ENCODE measurements at places on chromosomes 16 and 17. TPM values are rescaled to one million over a fixed set of nuclear protein-coding genes. Genes with fewer than 3 reads are reported as not detected.

DNA sequence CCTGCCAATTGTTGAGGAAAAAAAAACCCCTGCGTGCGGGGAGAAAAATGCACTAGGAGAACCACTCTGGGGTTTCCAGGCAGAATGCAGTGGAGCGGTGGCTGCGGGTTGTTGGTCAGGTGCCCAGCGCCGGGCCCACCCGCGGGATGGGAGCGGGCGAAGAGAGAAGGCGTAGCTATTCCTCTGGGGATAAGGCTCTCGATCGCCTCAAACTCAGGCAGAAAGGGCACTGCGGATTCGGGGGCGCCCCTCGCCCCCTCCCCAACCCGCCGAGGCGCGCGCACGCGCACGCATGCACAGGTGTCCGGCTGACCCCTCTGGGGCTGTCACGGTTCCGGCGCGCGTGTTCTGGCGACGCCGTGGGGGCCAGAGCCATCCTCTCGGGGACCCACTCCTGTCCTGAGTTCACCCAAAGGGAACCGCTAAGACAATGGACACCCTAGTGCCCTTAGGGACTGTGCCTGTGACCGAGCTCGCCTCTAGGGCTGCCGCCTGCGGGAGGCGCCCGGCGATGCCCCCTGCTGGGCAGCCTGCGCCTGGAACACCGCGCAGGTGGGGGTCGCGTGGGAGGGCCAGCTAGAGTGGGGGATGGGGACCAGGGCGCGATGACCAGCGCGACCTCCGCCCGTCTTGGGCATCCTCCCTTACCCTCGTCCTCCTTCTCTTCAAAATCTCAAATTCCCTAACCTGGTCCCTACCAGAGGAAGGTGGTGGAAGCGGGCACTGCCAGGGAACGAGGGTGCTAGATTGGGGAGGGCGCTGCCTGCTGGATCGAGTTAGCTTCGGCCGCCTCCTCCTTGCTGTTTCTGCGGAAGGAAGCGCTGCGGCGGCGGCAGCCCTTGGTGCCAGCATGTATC lies 14.4 kb upstream of the CBX8 start:
- peaks cover 61% of the 10 kb centered on the region for H3K27me3 ChIP-seq
- peaks cover 20% of the 10 kb centered on the region for H3K4me1 ChIP-seq
- no peak for DNase-seq
- H3K27ac ChIP-seq = no peak overlapping the region

DNA sequence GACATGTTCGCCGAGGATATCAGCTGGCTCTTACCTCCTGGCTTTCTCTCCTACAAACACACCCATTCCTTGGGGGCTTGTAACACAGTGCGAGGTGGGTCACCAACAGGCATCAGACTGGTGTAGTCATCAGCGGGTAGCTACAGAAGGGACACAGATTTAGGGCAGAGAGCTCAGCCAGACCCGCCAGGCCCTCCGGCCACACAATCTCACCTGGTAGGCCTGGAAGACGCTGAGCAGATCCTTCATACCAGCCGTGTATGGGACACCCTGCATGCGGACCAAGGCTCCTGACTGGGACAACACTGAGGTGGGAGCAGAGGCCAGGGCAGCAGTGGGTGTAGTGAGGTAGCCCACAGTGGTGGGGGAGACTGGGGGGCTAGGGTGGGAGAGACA lies 5.8 kb downstream of the ESRP2 start:
- H3K27ac ChIP-seq = no peak overlapping the region
- DNase-seq = no peak
- H3K27me3 ChIP-seq = peaks cover 18% of the 10 kb centered on the region
- no peaks in the 10 kb centered on the region for H3K36me3 ChIP-seq
- no peak overlapping the region for H3K4me3 ChIP-seq
- peaks cover 41% of the 10 kb centered on the region for H3K4me1 ChIP-seq

GRCh38 chr16:67481561-67482232 lies 740 bp upstream of the ATP6V0D1 start:
- peaks cover 9% of the 10 kb centered on the region for H3K27me3 ChIP-seq
- no peaks in the 10 kb centered on the region for H3K36me3 ChIP-seq
- H3K4me3 ChIP-seq = peak overlapping the region; percentile 99
- no peak for DNase-seq
- peaks cover 46% of the 10 kb centered on the region for H3K4me1 ChIP-seq

DNA sequence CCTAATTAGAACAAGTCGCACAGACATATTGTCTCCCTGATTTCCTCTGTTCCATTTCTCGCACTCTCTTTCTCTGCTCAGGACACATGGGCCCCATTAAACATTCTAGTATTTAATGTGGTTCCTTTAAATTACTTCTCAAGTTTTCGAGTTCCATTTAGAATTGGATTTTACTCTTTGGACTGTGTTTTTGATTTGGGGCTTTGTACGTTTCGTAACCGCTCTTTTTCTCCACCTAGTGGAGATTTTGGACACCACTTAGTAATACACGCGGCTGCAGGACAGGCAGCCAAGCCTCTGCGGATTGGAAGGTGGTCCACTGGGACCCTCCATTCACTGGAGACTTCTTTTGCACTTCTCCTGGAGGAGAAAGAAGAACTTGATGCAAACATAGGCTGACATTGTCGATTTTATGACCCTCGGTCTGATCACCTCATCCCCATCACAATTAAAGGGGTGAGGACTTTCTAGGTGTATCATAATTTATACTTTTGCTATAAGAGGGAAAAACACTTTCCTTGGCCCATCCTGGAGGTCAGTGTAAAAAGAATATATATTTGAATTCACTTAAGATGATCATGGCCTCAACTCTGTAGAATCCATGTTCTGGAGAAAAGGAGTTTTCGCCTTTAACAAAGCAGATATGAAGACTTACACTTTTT lies 85.7 kb downstream of the NOG start:
- no peaks in the 10 kb centered on the region for H3K36me3 ChIP-seq
- peaks cover 41% of the 10 kb centered on the region for H3K27me3 ChIP-seq
- H3K4me1 ChIP-seq = peaks cover 31% of the 10 kb centered on the region
- H3K4me3 ChIP-seq = peak overlapping the region; percentile 67
- DNase-seq = peak; percentile 14

GINS2 gene
- polyA plus RNA-seq = 2.0 TPM

GRCh38 chr17:75773808-75774470 lies 8.9 kb upstream of the GALK1 start:
- peaks cover 43% of the 10 kb centered on the region for H3K4me1 ChIP-seq

DNA sequence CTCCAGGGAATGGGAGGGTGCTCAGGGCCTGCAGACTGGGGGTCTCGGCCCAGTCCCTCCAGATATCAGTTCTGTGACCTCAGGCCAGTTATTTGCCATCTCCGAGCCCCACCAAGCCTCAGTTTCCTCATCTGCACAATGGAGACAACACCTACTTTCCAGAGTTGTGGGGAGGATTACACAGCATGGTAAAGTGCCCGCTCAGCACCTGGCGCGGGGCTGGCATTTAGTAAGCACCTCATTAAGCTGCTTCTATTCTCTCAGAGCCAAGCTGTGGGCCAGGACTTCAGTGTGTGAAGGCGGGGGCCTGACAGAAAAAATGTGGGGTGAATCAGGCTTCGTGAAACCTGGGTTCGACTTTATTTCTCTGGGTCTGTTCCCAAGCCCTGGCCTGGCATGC lies 5.2 kb downstream of the FAM83G start:
- H3K36me3 ChIP-seq = peaks cover 5% of the 10 kb centered on the region
- H3K27me3 ChIP-seq = peaks cover 1% of the 10 kb centered on the region
- no peak overlapping the region for H3K4me3 ChIP-seq
- H3K27ac ChIP-seq = no peak overlapping the region
- peaks cover 15% of the 10 kb centered on the region for H3K4me1 ChIP-seq
- DNase-seq = no peak

DNA sequence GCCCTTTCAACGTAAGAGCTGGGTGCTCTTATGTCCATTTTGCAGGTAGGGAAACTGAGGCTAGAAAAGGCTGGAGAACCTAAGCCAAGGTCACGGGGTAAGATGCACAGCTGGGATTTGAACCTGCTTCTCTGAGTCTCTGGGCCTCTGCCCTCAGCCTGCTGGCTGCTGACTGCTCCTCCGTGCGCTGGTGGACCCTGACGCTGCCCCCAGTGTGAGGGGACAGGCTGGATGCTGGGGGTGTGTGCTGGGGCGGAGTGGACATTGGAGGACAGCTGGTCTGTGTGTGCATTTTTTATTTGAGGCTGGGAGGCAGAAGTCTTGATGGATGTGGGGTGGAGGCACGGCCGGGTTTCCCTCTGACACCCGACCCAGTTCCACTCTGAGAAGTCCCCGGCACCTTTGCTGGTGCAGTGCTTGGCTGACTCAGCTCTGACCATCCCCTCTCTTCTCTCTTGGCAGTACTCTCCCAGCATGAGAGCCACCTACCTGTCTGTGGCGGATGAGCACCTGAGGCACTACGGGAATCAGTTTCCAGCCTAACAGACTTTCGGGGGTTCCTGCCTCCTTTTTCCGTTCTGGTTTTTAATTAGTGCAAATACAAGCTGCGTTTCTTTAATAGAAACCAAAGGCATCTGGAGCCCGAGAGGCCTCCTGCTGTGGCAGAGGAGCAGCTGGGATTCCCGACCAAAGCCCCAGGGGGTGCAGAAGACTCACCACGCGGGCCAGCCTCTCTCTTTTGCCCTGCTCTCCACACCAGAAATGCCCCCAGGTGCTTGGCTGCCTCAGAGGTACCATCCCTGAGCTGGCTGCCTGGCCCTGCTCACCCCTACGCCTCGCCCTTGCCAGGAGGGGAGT lies 14.1 kb upstream of the DNAI2 start:
- no peak for DNase-seq
- H3K4me3 ChIP-seq = no peak overlapping the region
- no peaks in the 10 kb centered on the region for H3K36me3 ChIP-seq
- no peaks in the 10 kb centered on the region for H3K4me1 ChIP-seq
- no peaks in the 10 kb centered on the region for H3K27me3 ChIP-seq

DNA sequence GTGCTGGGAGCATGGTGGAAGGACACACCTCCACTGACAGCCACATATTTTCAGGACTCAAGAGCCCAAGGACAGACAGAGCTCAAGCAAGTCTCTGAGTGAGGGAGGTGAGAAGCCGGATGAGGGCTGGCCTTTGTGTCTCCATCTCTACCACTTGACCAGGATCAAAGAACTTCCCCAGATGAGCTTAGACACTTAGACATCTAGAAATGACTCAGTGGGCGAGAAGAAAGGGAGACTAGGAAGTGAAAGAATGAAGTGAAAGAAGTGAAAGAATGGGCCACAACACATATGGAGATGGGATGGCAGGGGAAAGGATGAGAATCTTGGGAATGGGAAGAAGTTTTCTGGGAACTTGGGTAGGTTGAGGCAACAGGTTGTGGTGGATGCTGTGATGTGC lies 274.9 kb upstream of the CCL2 start:
- no peaks in the 10 kb centered on the region for H3K27me3 ChIP-seq
- DNase-seq = no peak
- H3K4me1 ChIP-seq = no peaks in the 10 kb centered on the region
- H3K4me3 ChIP-seq = no peak overlapping the region
- H3K27ac ChIP-seq = no peak overlapping the region

DNA sequence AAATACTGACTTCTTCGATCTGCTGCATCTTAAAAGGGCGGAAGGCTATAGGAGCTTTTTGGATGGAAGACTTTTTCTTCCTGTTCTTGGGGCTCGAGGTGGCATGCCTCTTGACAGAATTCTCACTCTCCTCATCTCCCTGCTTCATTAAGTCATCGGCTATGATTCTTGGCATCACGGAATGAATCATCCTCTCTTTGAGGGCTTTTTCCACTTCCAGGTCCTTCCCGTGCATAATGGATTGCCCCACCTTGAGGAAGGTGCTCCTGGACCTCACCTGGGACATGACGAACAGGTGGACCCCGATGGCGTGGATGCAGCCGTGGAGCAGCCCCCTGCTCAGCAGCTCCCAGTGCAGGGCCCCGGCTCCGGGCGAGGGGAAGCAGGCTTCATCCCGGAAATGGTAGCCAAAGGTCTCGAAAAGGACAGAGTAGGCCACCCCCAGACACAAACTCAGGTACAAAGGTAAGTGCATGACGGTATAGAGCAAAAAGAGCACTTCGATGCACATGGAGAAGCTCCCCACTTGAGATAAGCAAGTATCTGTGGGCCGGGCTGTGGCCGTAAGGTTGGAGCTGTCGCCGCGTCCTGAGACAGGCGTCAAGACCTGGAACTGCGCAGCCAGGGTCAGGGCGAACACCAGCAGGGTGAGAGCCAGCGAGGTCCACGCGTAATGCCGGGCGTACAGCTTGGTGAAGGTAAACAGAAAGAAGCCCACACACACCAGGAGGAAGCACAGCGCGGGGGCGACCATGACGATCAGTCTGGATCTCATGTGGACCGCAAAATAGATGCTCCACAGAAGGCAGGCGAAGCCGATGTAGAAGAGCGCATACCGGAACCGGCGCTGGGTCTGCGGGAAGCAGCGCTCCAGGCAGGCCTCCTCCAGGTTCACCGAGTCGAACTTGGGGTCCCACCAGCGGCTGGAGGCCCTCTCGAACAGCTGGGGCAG lies 1.7 kb downstream of the ADCY9 start:
- peaks cover 53% of the 10 kb centered on the region for H3K4me1 ChIP-seq
- H3K27ac ChIP-seq = peak overlapping the region; percentile 70
- H3K4me3 ChIP-seq = peak overlapping the region; percentile 82
- H3K36me3 ChIP-seq = no peaks in the 10 kb centered on the region
- H3K27me3 ChIP-seq = peaks cover 9% of the 10 kb centered on the region

RAB37 gene
- polyA plus RNA-seq = 218 TPM

Data from immature natural killer cell (primary cell).